Bronchial epithelial cell (primary cell): ENCODE measurements at places on chromosomes 11 and 22. TPM values are rescaled to one million over a fixed set of nuclear protein-coding genes. Genes with fewer than 3 reads are reported as not detected.

DNA sequence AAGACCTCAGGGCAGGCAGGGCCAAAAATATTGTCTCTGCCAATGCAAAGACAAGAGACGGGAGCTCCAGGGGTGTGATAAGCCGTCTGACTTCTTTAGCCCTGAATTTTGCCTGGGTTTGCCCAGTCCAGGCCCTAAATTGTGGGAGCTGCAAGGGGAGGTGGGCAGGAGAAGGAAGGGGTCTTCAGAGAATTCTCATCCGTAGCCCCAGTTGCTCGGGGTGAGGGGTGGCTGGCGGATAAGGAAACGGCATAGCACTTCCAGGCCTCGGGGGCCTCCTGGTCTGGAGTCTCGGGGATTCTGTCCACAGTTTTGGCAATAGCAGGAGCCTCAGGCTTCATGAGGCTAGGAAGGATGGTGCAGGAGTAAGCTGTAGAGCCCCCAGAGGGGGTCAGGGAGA lies 7.4 kb downstream of the CD5 start:
- DNase-seq: no peak

- no peak for DNase-seq
Measured at GRCh38 chr22:26552466-26552865, 37.5 kb downstream of the TPST2 start.

DNA sequence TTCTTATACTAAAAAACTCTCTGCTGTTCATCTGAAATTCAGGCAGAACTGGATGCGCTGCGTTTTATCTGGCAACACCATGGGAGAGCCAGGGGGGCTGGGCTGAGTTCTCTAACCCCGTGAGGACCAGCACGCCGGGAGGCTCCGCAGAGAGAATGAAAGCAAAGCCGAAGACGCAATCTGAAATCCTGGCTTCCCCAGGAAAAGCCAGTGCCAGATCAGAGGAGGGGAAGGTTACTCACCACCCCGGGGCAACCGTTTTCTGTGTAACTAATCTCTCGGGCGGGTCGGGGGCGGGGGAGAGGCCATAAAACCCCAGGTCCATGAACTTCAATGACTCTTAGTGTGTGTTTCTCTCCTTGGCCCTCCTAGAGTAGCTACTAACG lies 99.4 kb downstream of the SHANK2 start:
- DNase-seq: peak; percentile 79

GRCh38 chr22:21026783-21027692 lies 5.3 kb downstream of the SLC7A4 start:
- DNase-seq: peak; percentile 62

DNA sequence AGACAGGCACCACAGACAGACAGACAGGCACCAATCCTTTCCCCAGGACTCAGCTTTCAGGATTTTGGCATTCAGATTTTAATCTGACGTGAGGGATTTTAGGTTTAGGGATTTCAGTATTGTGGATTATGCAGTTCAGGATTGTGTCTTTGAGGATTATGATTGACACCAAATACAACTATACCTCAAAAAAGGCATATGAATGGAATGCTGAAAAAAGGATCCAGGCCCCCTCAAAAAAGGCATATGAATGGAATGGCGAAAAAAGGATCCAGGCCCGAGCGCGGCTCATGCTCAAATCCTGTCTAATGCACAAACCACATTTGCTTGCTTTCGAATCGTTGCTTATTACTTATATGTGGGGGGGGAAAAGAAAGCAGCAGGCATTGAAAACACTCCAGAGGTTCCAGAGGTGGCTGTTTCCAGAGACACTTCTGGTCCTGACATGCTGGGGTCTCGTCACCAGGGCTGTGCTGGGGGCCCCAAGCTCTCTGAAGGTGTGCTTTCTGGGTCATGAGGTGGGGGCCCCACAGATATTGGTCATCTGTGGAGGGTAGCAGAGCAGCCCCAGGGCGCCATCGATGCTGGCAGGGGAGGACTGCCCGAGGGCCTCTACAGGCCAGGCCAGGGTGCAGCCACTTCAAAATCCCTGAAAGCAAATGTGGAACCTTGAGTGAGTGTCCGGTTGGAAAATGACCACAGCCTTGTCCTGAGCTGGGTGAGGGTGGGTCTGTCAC lies 16.8 kb upstream of the OSBPL5 start:
- DNase-seq: no peak

DNA sequence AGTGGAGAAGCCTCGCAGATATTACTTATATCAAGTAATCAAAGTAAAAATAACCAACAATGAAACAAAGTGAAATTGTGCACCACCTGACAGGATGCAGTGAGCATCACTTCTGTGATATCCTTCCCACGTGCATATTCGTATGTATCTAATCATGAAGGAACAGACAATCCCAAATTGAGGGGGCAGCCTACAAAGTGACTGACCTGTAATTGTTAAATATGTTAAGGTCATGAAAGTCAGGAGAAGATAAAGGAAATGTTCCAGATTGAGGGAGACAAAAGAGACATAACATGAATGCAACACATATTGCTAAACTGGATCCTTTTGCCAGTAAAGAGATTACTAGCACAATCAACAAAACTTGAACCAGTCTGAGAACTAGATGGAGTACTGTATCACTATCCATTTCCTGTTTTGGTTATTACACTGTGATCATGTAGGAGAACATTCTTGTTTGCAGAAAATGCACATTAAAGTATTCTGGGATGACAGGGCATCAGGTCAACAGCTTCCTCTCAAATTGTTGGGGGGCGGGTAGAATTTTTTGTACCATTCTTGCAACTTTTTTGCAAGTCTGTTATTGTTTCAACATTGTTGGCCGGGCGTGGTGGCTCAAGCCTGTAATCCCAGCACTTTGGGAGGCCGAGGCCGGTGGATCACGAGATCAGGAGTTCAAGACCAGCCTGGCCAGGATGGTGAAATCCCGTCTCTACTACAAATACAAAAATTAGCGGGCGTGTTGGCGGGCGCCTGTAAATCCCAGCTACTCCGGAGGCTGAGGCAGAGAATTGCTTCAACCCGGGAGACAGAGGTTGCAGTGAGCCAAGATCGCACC lies 2.0 kb downstream of the SBF2 start:
- no peak for DNase-seq

GRCh38 chr11:1758611-1759150 lies 5.0 kb downstream of the CTSD start:
- no peak for DNase-seq

GRCh38 chr22:39244496-39245129 lies at the start of gene PDGFB:
TSS of gene PDGFB (minus strand) at chr22:39244982. CDS start at chr22:39243963, 1,019 bp downstream.
- DNase-seq: no peak

GRCh38 chr22:45870011-45870410 lies 107.0 kb downstream of the WNT7B start:
- DNase-seq: no peak

DNA sequence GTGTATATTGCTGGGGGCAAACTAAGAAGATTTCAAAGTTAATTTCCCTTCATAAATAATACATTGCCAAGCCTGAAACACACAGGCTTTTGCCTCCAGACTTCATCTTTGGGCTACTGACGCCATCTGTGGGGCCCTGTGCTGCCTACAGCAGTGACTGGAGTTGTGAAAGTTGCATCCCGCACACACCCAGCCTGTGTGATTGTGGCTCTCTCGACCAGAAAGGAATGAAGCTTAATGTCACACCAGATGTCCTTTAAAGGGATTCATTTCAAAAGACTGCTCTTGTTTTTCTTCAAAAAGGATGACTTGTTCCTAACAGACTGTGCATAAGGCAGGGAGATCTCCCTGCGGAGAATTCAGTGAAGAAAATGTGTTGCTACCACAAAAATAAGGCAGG lies 210.5 kb downstream of the FAM181B start:
- no peak for DNase-seq

DNA sequence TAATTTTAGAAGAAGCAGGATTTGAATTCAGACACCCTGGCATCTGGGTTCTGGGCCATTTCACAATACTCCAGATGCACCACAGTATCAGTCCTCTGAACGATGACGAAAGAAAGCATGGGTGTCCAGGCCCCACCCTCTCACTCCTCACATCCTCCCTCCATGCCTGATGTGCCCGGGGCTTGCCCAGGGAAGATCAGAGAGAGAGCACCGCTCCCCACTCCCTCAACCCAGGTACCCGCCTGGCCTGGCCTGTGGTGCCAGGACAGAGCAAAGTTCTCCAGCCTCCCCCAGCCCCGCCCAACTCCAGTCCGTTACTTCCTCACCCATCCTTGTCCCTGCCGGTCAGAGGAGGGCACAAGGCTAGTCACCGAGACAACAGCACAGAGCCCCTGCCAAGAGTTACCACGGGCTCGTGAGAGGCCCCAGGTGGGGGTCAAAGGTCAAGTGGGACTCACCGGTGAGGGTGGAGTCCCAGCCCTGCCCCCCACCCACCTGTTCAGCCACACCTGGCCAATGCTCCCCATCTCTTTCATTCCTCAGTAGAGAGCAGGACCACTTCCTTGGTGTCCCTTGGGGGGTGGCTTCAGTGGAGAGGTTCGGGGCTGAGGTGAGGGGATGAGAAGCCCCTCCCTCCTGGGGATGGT lies 8.1 kb downstream of the BCL9L start:
- peak; percentile 86 for DNase-seq

DNA sequence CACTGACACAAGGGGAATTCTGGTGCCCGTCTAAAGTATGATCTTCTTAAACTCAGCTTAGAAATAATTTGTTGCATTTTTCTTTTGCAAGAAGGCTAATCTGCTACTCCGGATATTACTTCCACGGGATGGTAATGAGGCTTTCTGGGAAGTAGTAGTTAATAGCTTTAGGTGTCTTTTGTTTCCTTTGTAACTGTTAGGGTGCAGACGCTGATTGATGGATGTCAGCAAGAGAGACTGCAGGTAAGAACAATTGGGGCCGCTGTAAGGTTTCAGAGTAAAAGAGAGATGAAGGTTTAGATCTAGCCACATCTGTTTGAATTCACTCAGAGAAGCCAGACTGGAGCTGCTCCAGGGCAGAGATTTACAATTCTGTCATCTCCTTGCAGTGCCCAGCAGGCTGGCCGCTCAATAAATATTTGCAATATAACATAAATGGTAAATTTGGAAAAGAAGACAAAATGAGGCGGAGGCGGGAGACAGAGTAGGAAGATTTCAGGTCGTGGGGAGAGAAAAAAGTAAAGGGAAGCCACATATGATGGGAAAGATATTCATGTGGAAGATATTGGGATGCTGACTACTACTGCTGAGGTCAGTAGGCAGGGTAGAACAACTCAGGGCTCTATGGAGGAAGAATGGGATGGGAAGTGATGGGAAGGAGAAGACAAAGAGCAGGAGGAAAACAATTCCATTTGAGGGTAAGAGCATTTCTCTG lies 320.5 kb downstream of the AASDHPPT start:
- no peak for DNase-seq

DNA sequence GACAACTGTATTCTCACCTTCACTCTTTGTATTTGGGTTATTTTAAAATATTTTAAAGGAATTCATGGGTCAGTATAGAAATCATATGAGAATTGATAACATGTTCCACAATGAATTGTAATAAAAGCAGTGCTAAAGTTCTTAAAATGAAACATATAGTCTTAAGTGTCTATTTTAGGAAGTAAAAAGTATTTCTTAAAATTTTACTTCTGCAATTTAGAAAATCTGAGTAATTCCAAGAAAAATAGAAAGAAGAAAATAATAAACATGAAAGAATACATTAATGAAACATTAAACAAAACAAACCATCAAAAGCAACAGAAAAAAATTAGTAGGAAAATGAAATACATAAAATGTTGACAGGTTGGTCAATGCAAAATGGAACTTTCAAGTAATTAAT lies 332.4 kb downstream of the ETS1 start:
- DNase-seq: no peak

DNA sequence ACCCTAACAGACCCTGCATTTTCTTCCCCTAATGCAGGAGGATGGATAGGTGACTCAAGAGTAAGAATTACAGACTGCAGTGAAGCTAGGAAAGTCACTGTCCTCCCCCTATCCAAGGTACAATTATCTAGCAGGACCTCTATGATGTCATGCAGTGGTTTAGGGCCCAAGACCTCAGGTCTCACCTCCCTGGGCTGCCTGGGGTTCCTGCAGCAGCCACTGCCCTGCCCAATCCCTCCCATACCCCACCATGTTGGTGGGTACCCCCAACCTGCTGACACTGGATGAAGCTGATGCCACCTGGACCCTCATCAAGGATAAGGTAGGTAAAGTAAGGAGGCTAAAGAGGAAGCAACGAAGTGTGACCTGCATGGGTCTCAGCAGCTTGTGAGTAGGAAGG lies at the start of gene C11orf42:
TSS of gene C11orf42 (plus strand) at position 192 of the 400 bp plus-strand sequence. CDS start at position 251, 59 bp downstream.
- DNase-seq: no peak

- no peak for DNase-seq
Measured at GRCh38 chr11:93267383-93267782, 63.2 kb upstream of the DEUP1 start.

- DNase-seq: no peak
Measured at GRCh38 chr11:93613231-93613831, 48.2 kb upstream of the CEP295 start.

The FGF4 gene
- not detected in 2 replicates for total RNA-seq

The LMNTD2 gene
- total RNA-seq: 0.90 and 1.1 TPM in 2 replicates

The DEUP1 gene
- under 0.01 TPM in 1 of 2 replicates, not detected in the other for total RNA-seq

The PVALB gene
- not detected in 2 replicates for total RNA-seq

The SCGB2A2 gene
- not detected in 2 replicates for total RNA-seq

The TREH gene
- total RNA-seq: not detected in 2 replicates
